ENCODE measurements at places on chromosomes 3 and 15. TPM values are rescaled to one million over a fixed set of nuclear protein-coding genes. Genes with fewer than 3 reads are reported as not detected.

The SLC49A4 gene
- 7.2 TPM for total RNA-seq

The KY gene
- 0.48 TPM for total RNA-seq

The CAMKV gene
- total RNA-seq: 0.18 TPM

The LMCD1 gene
- total RNA-seq: 42.1 TPM

The IL17RB gene
- total RNA-seq: 1.1 TPM

Data from ovary (tissue), 10 donors.